NCI-H226 (cell line): ENCODE measurements at places on chromosomes 5 and 9.

DNA sequence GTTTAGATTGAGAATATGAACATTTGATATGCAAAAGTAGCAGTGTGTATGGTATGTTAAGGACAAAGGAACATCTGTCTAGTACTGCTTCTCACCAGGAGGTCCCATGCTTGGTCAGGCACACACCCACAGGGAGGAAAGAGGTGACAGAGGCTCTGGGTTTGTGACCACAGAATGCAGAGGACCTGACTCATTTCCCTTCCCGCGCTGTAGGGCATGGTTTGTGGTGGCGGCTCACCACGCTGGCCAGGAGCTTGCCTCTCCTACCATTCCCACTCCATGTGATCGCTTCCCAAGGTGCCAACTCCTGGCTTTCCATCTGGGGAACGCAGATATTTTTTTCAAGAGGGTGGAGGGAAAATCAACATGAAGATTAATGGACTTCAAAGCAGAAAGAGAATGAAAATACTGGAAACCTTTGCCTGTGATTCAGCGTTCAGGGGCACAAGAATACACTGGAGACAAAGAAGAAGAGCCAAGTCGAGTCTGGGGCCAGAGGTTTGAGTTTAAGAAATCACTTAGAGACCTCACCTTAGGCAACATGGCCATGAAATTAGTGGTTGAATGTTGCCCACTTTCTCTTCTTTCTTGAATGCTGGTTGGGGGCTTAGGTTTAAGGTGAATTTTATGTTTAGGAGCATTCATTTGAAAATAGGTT, 477.8 kb downstream of the CCDC171 start:
- DNase-seq, result peak; percentile 77

DNA sequence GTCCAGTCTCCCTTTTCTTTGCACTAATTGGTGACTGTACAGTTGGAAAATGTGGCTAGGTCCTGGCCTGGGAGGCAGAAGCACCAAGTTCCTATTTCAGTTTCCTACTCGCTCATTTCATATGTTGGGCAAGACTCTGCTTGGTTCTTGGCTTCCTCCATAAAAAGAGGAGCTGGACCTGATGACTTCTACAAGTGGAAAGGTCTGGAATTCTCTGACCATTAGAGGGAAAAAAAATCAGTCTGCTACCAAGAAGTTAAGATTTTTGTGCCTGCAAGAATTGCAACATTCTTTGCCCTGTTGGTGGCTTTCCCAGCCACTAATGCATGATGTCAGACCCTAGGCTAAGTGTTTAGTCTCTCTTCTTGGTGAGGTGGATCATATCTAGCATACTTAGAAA, 91.5 kb downstream of the WDR41 start:
- DNase-seq, result no peak

- no peak for DNase-seq
Measured at GRCh38 chr5:140602147-140602546, 30.8 kb downstream of the CD14 start.

DNA sequence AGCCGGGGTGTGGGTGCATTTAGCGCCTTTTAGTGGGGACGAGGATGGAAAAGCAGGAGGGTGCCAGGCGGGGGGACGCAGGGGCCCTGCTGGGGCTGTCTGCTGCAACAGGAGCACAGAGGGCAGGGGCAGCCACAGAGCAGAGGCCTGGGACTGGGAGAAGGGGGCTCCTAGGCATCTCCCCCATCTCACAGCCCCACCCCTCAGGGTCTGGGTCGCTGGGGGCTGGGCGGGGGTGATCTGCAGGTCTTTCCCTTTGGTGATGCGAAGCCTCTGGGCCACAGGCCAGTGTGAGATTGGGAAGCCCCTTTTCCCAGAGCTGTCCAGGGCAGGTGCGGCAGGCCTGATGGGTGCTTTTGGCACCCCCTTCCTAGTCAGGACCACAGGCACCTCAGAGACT, 4.8 kb downstream of the TOR2A start:
- no peak for DNase-seq

GRCh38 chr5:142845402-142845921, 75.3 kb downstream of the ARHGAP26 start:
- no peak for DNase-seq

GRCh38 chr9:95137587-95138145, 179.8 kb downstream of the FANCC start:
- no peak for DNase-seq

GRCh38 chr9:127128341-127129072, 6.1 kb upstream of the ANGPTL2 start:
- DNase-seq, result peak; percentile 32

- DNase-seq, result no peak
Measured at GRCh38 chr5:93777620-93778019, 36.2 kb upstream of the POU5F2 start.

DNA sequence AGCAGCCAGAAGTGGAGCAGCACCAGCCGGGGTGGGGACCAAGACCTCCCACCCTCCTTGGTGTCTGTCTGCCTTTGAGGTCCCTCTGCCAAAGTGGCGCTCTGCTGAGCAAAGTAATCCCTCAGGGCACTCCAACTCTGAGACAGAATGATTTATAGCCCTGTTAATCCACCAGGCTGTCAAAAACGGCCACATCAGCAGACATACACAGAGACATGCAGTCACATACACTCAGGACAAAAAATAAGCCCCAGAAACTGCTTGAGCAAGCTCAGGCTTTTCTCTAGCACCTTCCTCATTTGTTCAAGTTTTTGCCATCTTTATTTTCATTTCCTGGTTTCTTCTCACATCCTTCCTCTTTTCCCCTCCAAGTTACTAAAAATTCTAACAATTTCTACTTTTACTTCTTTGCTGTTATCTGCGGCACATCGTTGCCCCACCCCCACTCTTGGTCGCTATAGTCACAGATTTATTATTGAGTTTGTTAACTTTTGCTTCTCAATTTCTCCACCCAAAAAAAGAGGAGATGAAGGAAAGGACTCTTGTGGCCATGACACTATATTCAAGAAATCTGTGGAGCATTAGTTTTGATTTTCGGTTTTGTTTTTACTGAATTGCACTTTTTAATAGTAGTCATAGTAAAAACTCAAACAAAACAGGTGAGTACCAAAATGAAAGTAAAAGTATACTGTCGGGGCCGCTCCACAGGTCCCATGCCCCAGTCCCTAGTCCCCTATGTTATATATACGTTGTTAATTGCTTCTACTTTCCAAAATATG, 17.4 kb upstream of the ADRB2 start:
- DNase-seq, result no peak

DNA sequence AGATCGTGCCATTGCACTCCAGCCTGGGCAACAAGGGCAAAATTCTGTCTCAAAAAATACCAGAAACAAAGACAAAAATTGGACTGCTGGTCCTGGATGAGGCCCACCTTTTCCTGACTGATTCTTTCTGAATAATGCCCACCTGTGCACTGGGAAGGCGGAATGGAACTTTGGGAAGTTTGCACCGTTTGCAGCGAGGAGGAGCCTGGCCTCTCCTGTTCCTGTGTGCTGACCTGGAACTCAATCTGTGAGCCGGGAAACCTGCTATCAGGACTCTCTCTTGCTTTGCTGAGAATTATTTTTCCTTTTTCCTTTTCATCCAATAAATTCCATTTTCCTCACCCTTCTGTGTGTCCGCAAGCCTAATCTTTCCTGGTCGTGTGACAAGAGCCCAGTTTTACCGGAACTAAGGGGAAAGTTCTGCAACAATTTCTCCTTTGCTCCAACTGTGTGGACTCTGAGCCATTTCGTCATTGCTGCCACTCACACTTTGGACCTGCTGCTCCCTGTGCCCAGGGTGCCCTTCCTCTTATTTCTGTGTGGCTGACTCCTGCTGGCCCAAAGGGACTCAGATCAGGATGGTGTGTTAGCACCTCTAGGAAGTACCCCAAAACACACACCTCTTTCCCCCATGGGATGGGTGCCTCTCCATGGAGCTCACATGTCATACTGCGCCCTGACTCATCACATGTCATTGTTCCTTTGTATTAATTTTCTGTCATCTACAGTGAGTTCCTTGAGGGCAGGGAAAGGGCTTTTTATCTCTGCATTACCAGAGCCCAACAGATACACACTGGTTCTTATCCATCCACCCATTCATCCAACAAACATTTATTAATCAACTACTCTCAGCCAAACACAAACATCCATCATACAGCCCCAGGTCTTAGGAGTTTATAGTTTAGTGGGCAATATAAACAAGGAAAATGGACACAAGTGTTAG, 4.7 kb upstream of the GLRX start:
- DNase-seq, result no peak

DNA sequence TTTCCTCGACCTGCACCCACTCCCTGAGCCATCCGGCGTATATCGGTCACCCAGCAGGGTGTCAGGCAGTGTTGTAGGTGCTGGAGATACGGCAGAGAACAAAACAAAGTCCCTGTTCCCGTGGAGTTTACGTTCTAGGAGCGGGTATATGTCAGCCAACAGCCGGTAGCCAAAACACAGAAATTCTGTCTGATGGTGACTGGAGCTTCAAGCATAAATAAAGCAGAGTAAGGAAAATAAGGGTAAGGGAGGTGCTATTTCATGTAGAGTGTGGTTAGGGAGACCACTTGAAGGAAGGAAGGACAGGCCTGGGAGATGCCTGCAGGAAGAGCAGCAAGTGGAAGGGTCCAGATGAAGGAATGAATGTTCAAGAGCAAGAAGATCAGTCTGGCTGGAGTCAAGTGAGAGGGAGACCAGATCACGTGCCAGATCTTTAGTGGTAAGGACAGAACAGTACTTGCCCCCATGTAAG, 783 bp upstream of the ZFR start:
- no peak for DNase-seq

DNA sequence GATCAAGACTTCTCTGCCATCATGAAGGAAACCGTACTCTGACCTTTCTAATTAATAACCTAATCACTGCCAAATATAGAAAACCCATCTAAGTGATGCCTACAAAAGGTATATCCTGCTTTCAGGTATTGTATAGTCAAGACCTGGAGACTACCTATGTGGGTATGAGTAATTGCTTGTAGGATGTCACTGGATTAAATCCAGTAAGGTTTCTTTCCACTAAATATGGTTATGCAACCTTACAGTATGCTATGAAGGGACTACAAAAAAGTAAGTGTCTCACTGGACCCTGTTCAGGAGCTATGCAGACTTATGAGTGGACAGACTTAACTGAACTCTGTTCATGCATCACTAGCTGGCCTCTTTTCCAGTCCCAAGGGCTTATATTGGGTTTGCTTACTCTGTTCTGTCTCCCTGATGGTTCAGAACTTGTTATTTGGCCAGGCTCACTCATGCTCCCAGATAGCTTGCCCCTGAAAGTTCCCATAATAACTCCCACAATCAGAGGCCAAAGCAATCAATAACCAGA, 51.1 kb downstream of the PDE6A start:
- DNase-seq, result no peak

DNA sequence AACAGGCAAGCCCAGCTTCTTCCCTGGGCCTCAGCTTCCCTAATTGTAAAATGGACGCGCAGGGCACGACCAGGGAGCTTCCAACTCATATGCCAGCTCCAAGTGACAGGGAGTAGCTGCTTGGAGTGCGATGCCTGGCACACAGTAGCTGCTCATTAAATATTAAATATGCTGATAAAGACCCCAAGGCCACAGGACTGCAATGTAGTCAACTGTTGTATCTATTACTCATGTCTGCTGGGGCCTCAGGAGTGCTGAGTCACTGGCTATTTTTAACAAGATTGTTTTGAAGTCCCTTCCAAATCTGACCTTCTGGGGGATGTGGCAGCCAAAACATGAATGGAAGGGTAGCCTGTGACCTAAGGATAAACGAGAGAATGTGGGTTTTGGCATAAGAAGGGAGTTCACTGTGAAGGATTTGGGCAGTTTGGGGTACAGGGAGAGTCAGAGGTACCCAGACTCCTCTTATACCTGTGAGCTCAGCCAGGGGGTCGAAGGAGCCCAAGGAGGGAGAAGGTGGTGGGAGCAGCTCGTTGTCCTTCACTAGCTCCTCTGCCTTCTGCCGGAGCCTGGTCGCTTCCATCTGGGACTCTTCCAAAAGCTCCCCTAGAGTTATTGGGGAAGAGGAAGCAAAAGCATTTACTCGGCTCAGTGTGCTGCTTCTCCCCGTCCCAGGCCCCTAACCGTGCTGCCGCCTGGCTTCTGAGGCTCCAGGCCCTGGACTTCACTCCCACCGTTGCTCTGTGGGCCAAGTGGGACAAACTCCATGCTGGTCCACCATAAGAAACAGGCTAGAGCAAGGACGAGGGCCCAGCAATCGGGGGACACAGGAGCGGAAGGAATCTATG, 17.5 kb downstream of the TNIP1 start:
- DNase-seq, result peak; percentile 35

DNA sequence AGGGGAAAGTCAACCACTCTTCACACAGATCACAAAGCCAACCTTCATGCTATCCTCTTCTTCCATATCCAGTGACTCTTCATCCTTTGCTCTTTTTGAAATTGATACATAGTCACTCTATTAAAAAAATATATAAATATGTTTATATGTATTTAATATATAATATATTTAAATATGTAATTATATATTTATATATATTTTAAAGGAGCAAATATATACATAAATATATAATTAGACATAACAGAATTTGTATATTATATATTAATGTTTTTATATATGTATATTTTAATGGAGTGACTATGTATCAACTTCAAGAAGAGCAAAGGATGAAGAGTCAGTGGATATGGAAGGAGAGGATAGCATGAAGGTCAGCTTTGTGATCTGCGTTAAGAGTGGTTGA, 374.9 kb downstream of the CDH9 start:
- DNase-seq, result no peak

DNA sequence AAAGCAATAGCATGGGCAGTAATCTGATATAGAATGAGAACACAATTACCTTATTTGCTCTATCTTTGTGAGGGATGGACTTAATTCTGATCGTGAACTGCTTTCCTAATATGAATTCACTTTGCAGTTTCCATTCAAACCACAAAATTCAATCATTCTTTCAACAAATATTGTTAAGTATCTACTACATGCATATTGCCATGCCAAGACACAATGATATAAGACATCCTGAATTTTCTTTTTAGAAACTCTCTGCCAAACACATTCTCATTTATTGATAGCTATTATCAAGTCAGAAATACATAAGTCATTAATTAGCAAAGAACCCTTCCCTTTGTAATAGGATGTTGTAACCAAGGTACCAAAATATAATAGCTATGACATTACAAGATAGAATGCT, 121.6 kb upstream of the TARS1 start:
- no peak for DNase-seq

DNA sequence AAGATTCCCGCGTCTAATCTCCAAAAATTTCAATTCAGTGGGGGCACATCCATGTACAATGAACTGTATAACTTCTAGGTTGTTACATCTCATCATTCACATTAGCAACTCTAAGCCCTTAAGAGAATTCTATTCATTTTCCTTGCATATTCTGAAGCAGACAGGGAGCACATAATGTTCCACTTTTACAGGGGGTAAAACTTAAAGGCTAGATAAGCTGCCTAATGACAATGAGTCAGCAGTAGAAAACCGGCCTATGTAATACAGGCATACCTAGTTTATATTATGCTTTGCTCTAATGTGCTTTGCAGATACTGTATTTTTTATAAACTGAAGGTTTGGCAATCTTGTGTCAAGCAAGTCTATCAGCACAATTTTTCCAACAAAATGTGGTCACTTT, 40.4 kb downstream of the PTAR1 start:
- no peak for DNase-seq

DNA sequence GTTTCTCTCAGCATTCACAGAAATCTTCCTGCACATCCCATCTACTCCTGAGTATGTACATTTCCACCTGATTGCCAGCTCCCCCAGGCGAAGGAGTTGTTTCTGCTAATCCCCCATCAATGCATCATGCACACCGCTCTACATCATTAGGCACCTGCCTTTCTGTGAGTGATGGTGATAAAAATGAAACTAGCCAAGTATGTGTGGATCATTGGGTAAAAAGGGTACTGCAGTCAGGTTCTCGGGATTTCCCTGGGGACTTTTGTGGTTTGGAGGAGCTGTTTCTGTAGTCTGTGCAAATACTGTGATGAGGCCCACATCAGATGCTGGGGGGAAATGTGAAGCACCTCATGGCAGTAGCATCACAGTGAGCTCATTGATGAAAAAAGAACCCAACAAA, 30.4 kb downstream of the CAMK4 start:
- DNase-seq, result peak; percentile 4
